ENCODE measurements at places on chromosomes 2 and 18.

- no peak overlapping the region for H3K27ac ChIP-seq
- DNase-seq: no peak
- H3K4me3 ChIP-seq: no peak overlapping the region
- H3K27me3 ChIP-seq: no peaks in the 10 kb centered on the region
- H3K36me3 ChIP-seq: no peaks in the 10 kb centered on the region
- H3K4me1 ChIP-seq: peaks cover 47% of the 10 kb centered on the region
These were observed 178.1 kb downstream of the IKZF2 start for GRCh38 chr2:212973347-212973746.

- no peak overlapping the region for H3K27ac ChIP-seq
- DNase-seq: no peak
- H3K4me3 ChIP-seq: no peak overlapping the region
- peaks cover 33% of the 10 kb centered on the region for H3K27me3 ChIP-seq
- H3K36me3 ChIP-seq: no peaks in the 10 kb centered on the region
These were observed 103.2 kb downstream of the INHBB start for GRCh38 chr2:120448961-120449810.

GRCh38 chr2:196941398-196942078, 15.0 kb upstream of the PGAP1 start:
- peaks cover 4% of the 10 kb centered on the region for H3K27me3 ChIP-seq
- H3K27ac ChIP-seq: no peak overlapping the region
- no peak overlapping the region for H3K4me3 ChIP-seq
- no peaks in the 10 kb centered on the region for H3K36me3 ChIP-seq

DNA sequence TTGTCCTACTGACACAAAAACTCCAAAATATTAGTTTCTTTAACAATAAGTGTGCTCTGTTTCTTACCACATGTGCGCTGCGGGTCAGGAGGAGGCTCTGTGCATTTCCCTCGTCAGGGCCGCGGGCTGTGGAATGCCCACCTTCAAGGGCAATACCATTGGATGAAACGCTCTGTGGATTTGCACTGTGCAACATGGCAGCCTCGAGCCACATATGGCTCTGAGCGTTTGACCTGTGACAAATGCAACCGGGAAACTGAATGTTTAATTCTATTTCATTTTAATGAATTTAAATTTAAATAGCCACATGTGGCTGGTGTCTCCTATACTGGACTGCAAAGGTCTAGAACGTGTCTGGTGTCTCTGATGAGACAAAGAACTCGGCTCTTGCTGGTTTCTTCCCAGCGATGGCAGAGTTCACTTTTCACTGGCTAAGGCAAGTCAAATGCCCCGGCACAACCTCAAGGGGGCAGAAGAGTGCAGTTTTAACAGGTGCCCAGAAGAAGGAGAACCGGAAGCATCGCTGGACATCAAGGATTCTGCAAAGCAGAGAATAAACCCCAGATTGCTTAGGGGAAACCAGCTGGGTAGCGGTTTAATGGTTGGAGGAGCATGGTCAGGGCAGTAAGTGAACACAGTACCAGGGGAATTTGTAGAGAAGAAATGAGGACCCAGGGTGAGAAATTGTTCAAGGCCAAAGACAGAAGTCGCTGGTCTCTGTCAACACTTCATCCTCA, 37.0 kb upstream of the TMEM18 start:
- H3K27ac ChIP-seq: no peak overlapping the region
- no peak for DNase-seq
- peaks cover 23% of the 10 kb centered on the region for H3K27me3 ChIP-seq
- H3K4me3 ChIP-seq: no peak overlapping the region
- H3K4me1 ChIP-seq: no peaks in the 10 kb centered on the region

- no peaks in the 10 kb centered on the region for H3K36me3 ChIP-seq
- peaks cover 8% of the 10 kb centered on the region for H3K27me3 ChIP-seq
- DNase-seq: no peak
- H3K4me3 ChIP-seq: no peak overlapping the region
- H3K27ac ChIP-seq: peak overlapping the region; percentile 55
- H3K4me1 ChIP-seq: peaks cover 22% of the 10 kb centered on the region
These were observed 33.9 kb downstream of the RAB31 start for GRCh38 chr18:9741793-9742523.

- no peaks in the 10 kb centered on the region for H3K36me3 ChIP-seq
- H3K27me3 ChIP-seq: no peaks in the 10 kb centered on the region
- no peak overlapping the region for H3K4me3 ChIP-seq
- H3K27ac ChIP-seq: no peak overlapping the region
- no peak for DNase-seq
- no peaks in the 10 kb centered on the region for H3K4me1 ChIP-seq
These were observed 867.4 kb downstream of the DSC3 start for GRCh38 chr18:30175061-30175574.

DNA sequence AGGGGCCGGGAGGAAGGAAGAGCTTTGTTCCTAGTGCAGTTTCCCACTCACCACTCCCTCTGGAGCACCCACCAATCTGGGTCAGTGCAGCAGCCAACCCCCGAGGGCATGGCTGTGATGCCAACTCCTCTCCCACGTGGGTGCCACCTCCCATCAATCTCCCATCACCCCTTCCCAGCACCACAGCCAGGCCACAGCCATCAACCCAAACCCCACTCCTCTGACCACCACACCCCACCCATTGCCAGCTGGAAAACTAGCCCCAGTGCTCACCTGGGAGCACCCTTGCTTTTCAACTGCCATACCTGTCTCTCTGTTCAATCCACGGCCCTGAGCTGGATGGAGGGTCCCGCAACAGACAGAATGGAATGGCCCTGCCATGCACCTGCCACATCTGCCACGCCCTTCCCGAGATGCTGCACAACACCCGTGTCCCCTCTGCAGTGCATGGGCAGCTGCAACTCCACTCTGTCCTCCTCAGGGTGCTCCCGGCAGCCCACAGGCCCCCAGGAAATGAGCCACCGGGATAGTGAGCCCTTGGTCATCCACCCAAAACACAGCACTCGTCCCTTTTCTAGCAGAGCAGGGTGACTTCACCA, 112.4 kb upstream of the ID2 start:
- peaks cover 8% of the 10 kb centered on the region for H3K27me3 ChIP-seq
- H3K4me1 ChIP-seq: peaks cover 36% of the 10 kb centered on the region

GRCh38 chr2:54636415-54637139, 86.9 kb upstream of the EML6 start:
- peaks cover 4% of the 10 kb centered on the region for H3K4me1 ChIP-seq
- no peaks in the 10 kb centered on the region for H3K27me3 ChIP-seq
- no peak overlapping the region for H3K4me3 ChIP-seq

DNA sequence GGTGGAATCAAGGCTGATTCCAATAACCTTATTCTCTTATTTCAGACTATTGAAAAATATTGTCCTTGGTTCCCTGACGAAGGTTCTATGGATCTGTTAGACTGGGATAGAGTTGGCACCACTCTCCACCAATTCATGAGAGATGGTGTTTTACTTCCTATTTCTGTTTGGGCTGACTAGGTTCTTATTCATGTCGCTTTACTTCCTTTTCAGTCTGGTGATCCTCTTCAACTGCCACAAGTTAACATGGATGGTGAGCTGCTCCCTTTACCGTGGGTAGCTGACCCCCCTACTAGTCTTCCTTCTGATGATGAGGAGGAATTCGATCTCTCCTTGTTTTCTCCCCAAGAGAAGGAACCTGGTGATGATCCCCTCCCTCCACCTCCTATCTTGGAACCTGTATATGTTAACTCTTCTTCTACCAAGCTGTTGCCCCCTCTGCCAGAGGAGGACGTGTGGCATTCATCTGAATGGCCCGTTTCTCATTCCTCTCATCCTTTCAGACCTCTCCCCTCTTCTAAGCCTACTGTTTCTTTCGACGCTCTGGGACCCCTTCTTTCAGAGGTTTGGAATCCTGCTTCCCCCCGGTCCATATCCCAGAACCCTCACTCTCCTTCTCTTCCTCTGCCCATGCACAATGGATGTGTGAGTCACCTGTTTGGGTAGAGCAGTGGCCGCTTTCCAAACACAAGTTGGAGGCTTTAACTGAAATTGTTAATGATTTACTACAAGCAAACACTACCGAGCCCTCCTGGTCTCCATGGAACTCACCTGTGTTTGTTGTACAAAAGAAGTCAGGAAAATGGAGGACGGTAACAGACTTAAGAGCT, 13.5 kb upstream of the CNOT11 start:
- H3K4me1 ChIP-seq: peaks cover 43% of the 10 kb centered on the region
- no peaks in the 10 kb centered on the region for H3K27me3 ChIP-seq
- peaks cover 28% of the 10 kb centered on the region for H3K36me3 ChIP-seq
- H3K4me3 ChIP-seq: peak overlapping the region; percentile 64
- H3K27ac ChIP-seq: peak overlapping the region; percentile 99

DNA sequence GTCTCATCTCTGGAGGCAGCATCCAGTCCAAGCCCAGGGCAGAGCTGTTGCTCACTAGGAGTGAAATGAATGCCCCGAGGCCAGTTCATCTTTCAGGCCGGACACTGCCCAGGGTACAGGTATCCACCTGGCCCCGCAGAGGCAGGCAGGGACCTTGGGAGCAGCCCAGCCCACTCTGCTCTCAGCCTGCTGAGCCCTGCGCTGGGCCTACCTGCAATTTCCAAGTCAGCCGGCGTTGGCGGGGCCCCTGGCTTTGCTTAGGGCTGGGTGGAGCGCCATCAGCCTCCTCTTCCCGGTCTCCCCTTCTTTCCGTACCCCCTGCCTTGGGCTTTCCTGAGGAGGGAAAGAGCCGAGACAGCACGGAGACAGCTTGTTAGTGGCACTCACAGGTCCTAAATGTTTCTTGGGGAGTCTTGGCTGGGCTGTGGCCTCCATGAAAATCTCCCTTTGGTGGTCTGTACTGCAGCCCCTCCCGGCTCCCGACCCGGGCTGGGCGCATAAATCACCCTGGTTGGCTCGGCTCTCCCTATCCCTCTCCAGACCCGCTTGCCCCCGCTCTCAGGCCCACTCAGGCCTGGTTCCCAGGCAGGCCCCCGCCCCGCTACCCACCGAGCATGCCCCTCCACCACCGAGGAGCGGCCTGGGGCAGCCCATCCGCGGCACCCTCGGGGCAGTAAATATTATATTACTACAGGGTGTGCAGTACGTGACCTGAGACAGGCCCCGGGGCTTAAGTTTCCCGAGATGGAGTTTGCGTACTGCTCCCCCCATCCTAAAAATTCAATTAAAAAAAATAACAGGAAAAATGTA, 106.7 kb downstream of the DYSF start:
- H3K27ac ChIP-seq: no peak overlapping the region
- peaks cover 30% of the 10 kb centered on the region for H3K4me1 ChIP-seq
- H3K36me3 ChIP-seq: no peaks in the 10 kb centered on the region

DNA sequence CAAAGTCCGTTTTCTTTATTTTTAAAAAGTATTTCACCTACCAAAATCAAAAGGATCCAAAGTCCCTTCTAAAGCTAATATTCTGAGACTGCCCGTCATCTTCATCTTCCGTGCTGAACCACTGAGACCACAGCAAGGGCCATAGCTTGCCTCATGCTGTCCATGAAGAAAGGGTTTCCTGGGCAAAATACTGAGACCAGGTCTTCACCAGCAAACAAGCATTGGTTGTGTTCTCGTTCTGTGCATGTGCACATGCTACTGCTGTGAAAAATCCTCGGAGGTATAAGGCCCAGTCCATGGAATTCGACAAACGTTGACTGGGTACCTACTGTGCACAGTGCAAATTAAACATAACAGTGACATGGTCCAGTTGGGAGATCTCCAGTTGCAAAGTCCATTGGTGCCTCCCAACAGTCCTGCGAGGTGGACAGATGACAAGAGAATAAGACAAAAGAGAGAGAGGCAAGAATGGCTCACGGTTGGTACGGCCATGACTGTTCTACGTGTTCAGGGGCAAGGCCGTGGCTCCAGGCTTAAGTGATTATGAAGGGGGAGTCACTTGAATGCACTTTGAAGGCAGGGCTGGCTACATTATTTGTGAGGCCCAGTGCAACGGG, 192.6 kb upstream of the GLI2 start:
- H3K4me3 ChIP-seq: no peak overlapping the region
- peaks cover 26% of the 10 kb centered on the region for H3K4me1 ChIP-seq
- no peak for DNase-seq
- H3K27me3 ChIP-seq: peaks cover 46% of the 10 kb centered on the region
- H3K27ac ChIP-seq: no peak overlapping the region

DNA sequence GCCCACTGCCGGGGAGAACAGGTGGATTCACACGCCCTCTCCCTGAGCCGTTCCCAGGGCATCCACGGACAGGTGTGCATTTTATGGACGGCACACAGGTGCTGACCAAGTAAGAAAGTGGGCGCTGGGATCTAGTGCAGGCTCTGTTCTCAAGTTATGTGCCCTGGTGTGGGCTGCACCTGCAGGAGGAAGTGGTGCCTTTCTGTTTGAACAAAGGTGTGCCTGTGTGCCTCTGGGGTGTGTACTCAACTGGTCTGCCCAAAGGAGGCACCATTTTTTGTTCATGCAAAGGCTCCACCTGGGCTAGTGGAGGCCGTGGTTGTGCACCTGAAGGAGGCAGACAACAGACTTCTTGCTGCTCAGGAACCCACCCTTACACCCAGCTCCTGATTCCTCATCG, 88.2 kb upstream of the HK2 start:
- peaks cover 14% of the 10 kb centered on the region for H3K27me3 ChIP-seq
- no peak overlapping the region for H3K4me3 ChIP-seq
- DNase-seq: no peak
- no peaks in the 10 kb centered on the region for H3K36me3 ChIP-seq

- H3K27ac ChIP-seq: no peak overlapping the region
These were observed 340.1 kb downstream of the ARHGAP15 start for GRCh38 chr2:143469323-143469722.

DNA sequence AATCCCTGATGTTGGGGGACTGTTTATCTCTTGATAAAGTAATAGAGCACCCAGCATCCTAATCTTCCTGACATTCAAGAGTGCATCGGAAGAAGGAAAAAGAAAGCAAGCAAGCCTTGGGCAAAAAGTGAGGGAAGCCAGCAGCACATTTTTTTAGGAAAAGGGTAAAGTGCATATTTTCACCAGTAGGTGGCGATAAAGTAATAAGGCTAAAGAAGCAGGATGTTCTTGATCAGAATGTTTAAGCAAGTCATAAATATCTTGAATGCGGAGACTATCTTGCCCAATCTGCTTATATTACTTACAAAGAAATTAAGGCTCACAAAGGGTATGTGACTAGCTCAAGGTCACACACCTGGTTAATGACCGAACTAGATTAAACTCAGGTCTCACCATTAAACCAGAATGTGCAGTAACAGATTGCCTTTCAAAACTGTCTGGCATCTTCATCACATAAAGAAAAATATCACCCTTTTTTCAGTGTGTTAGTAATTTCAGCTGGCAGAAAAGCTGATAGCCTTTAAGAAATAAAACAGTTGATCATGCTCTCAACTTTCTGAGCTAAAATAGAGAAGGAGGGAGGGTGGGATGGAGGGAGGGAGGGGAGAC, 83.8 kb downstream of the VIT start:
- H3K27me3 ChIP-seq: peaks cover 38% of the 10 kb centered on the region
- DNase-seq: no peak
- no peak overlapping the region for H3K27ac ChIP-seq
- no peak overlapping the region for H3K4me3 ChIP-seq
- H3K36me3 ChIP-seq: no peaks in the 10 kb centered on the region
